Natural killer cell (primary cell): ENCODE measurements at places on chromosomes 13 and 19. TPM values are rescaled to one million over a fixed set of nuclear protein-coding genes. Genes with fewer than 3 reads are reported as not detected.

The KIR3DL2 gene
- total RNA-seq: 65.1 TPM

The MISP gene
- not detected for total RNA-seq

The KLHL1 gene
- total RNA-seq: not detected

The GFY gene
- not detected for total RNA-seq

The ASF1B gene
- 4.5 TPM for total RNA-seq

The FUT6 gene
- 0.34 TPM for total RNA-seq

The NPAS1 gene
- not detected for total RNA-seq

The CRX gene
- not detected for total RNA-seq

The GRIN2D gene
- total RNA-seq: 0.07 TPM

The RASL11A gene
- 0.70 TPM for total RNA-seq

The ZNF723 gene
- not detected for total RNA-seq

The JSRP1 gene
- total RNA-seq: 2.0 TPM

The CAMSAP3 gene
- total RNA-seq: 0.34 TPM

The CYP2B6 gene
- not detected for total RNA-seq

The GJB6 gene
- total RNA-seq: 1.3 TPM

The NTN5 gene
- total RNA-seq: 3.4 TPM

The THSD1 gene
- total RNA-seq: 1.2 TPM

The GYS1 gene
- total RNA-seq: 34.5 TPM

The LILRA1 gene
- 1.4 TPM for total RNA-seq

The DAND5 gene
- total RNA-seq: not detected

The CEACAM1 gene
- total RNA-seq: 1.3 TPM

The MCEMP1 gene
- 1.8 TPM for total RNA-seq

The CEACAM5 gene
- not detected for total RNA-seq

The ZNF441 gene
- total RNA-seq: 9.6 TPM

The NMRK2 gene
- not detected for total RNA-seq

The SAMD4B gene
- 80.8 TPM for total RNA-seq

The ZSCAN4 gene
- total RNA-seq: not detected

The ADGRE3 gene
- 0.59 TPM for total RNA-seq

The CHAMP1 gene
- total RNA-seq: 11.3 TPM

The ZNF230 gene
- 2.3 TPM for total RNA-seq

The MBD3L2 gene
- total RNA-seq: not detected

The TNFSF9 gene
- total RNA-seq: 6.0 TPM

The SIGLECL1 gene
- not detected for total RNA-seq

The SPRED3 gene
- 1.3 TPM for total RNA-seq

The TMEM59L gene
- total RNA-seq: not detected

The CCDC8 gene
- total RNA-seq: not detected

The TMPRSS9 gene
- not detected for total RNA-seq

The ZNF223 gene
- 3.3 TPM for total RNA-seq

The LRFN3 gene
- total RNA-seq: 3.2 TPM

The SHD gene
- not detected for total RNA-seq

The TUBA3C gene
- not detected for total RNA-seq

The PCDH20 gene
- total RNA-seq: not detected

The SOX21 gene
- total RNA-seq: not detected

The BTBD2 gene
- 53.4 TPM for total RNA-seq

The PLK5 gene
- total RNA-seq: not detected

The ZNF835 gene
- total RNA-seq: 0.92 TPM

The STOML3 gene
- total RNA-seq: not detected
